Small intestine (tissue), 16 donors: ENCODE measurements at places on chromosomes 1 and 21. TPM values are rescaled to one million over a fixed set of nuclear protein-coding genes. Genes with fewer than 3 reads are reported as not detected.

GRCh38 chr21:37513383-37513782 is 146.8 kb downstream of the DYRK1A start:
- H3K27ac ChIP-seq: no peak overlapping the region
- peaks cover 27% of the 10 kb centered on the region for H3K36me3 ChIP-seq
- H3K4me1 ChIP-seq: no peaks in the 10 kb centered on the region
- H3K27me3 ChIP-seq: no peaks in the 10 kb centered on the region
- no peak overlapping the region for H3K4me3 ChIP-seq

DNA sequence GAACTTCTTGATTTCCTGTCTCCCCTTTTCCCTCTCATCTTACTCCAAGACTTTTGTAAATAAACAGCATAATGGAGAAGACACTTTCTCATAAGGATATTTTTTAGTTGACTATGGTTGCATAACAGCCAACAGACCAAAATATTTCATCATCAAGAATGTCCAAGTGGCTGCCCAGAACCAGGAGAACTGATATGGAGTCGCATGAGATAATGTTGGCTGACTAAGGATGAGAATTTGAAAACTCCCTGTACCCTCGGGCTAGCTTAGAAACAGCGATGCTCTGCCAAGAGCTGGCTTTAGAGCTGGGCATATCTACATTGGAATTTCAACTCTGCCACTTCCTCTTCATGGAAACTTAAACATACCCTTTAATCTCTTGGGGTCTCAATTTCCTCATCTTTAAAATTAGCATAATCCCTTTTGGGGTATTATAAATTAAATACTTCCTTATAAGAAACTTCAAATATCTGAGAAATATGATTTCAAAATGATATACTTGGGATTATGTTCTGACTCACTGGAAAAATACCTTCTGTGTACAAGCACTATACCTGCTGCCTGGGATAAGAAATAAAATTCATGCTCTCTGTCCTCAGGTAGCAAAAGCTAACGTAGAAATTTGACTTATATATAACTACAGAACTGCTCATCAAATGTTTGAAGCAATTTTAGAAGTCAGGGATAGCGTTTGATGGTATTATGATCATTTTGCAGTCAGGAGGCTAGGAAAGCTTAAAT is 777.3 kb downstream of the LTN1 start:
- H3K4me3 ChIP-seq: no peak overlapping the region
- no peak for DNase-seq

GRCh38 chr1:203558064-203558760 is 64.3 kb downstream of the OPTC start:
- H3K4me3 ChIP-seq: no peak overlapping the region
- H3K27ac ChIP-seq: no peak overlapping the region
- DNase-seq: no peak
- no peaks in the 10 kb centered on the region for H3K36me3 ChIP-seq
- H3K27me3 ChIP-seq: peaks cover 3% of the 10 kb centered on the region
- H3K4me1 ChIP-seq: no peaks in the 10 kb centered on the region

Gene IQCC
- 0.54 TPM for polyA plus RNA-seq

GRCh38 chr1:14773396-14774025 is 175.0 kb downstream of the KAZN start:
- H3K27me3 ChIP-seq: no peaks in the 10 kb centered on the region
- no peak overlapping the region for H3K4me3 ChIP-seq
- no peaks in the 10 kb centered on the region for H3K4me1 ChIP-seq
- DNase-seq: no peak
- no peaks in the 10 kb centered on the region for H3K36me3 ChIP-seq
- no peak overlapping the region for H3K27ac ChIP-seq

DNA sequence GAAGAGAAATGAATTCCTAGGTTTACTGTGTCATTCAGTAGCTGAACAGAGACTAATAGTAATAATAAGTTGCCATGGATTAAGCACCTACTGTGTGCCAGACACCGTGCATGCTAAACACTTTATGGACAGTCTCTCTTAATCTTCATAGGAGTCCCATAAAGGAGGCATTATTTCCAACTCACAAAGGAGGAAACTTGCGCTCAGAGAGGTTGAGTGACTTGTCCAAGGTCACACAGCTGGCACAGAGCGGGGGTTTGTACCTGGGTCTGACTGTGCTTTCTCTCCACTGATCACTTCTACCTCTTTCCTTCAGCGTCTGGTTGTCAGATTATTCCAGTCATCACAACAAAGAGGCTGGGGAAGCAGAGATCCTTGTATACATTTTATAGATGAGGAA is 91.3 kb downstream of the KIRREL1 start:
- H3K36me3 ChIP-seq: no peaks in the 10 kb centered on the region
- no peak overlapping the region for H3K27ac ChIP-seq
- no peak for DNase-seq
- peaks cover 9% of the 10 kb centered on the region for H3K4me1 ChIP-seq
- no peak overlapping the region for H3K4me3 ChIP-seq

Gene QSOX1
- 41.1 TPM for polyA plus RNA-seq

GRCh38 chr1:46130606-46131005 is 1.8 kb downstream of the PIK3R3 start:
- H3K4me1 ChIP-seq: peaks cover 6% of the 10 kb centered on the region
- peak; percentile 28 for DNase-seq
- H3K36me3 ChIP-seq: no peaks in the 10 kb centered on the region
- peaks cover 5% of the 10 kb centered on the region for H3K27me3 ChIP-seq
- no peak overlapping the region for H3K27ac ChIP-seq
- H3K4me3 ChIP-seq: no peak overlapping the region

GRCh38 chr1:169873582-169874199 is 20.0 kb downstream of the SCYL3 start:
- H3K4me3 ChIP-seq: no peak overlapping the region
- H3K36me3 ChIP-seq: peaks cover 10% of the 10 kb centered on the region
- no peak for DNase-seq

DNA sequence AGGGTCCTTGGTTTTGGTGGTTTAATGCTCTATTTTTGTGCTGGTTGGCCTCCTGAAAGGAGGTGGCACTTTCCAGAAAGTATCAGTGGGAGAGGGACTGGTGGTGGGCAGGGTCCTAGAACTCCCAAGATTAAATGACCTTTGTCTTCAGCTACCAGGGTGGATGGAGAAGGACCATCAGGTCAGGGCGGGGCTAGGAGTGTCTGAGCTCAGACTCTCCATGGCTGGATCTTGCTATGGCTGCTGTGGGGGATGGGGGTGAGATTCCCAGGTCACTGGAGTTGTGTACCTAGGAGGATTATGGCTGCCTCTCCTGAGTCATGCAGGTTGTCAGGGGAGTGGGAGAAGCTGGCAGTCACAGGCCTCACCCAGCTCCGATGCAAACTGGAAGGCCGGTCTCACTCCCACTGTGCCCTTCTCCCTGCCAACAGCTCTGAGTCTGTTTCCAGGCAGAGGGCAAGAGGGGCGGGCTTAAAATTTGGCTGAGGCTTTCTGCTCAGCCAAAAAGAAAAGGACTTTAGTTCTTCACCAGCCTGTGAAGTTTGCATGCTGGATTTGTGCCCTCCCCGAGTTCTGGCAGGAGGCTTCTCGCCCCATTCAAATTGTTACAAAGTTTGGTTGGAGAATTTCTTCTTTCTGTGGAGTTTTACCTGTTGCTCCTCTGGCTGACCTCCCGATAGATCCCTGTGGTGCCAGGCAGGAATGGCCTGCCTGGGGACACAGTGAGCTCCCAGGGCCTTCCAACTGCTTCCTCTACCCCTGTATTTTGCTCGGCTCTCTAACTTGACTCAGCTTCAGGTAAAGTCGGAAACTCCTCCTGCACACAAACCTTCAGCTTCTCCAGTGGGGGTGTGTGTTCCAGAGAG is 13.1 kb upstream of the KYAT3 start:
- DNase-seq: no peak
- H3K27me3 ChIP-seq: no peaks in the 10 kb centered on the region
- H3K4me1 ChIP-seq: peaks cover 6% of the 10 kb centered on the region
- no peak overlapping the region for H3K4me3 ChIP-seq
- no peak overlapping the region for H3K27ac ChIP-seq

Gene SIM2
- polyA plus RNA-seq: not detected

DNA sequence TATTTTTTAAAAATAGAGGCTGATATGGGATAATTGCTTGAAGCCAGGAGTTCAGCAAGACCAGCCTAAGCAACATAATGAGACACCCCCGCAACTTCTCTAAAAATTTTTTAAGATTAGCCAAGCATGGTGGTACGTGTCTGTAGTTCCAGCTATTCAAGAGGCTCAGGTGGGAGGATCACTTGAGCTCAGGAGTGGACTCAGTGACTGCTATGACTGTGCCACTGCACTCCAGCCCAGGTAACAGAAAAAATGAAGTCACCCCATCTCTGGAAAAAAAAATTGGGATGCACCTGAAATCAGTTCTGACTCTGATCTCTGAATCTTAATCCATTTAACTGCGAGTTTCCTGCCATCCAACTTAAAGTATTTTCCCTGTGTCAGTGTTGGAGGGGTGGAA is 124.2 kb downstream of the MRPS6 start:
- no peaks in the 10 kb centered on the region for H3K27me3 ChIP-seq
- H3K4me1 ChIP-seq: no peaks in the 10 kb centered on the region
- no peaks in the 10 kb centered on the region for H3K36me3 ChIP-seq
- H3K27ac ChIP-seq: no peak overlapping the region

Gene AK5
- not detected for polyA plus RNA-seq

Gene FMO3
- 2.4 TPM for polyA plus RNA-seq

DNA sequence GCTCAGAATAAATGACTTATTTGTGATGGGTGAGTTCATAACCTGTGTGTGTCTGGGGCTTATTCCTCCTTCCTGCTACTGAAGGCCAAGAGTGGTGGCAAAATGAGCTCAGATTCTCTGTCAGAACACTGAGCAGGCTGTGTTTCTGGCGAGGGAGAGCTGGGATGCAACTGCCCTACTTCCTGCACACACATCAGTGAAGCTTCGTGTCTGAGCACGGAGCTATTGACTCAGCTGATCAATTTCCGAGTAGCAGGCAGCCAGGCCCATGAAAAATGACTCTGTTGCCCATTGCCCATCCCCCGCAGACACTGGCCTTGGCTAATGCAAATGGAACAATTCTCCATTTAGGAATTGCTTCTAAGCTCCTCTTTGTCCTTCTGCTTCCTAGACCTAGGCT is 27.7 kb downstream of the TNR start:
- H3K4me1 ChIP-seq: no peaks in the 10 kb centered on the region
- no peaks in the 10 kb centered on the region for H3K36me3 ChIP-seq
- H3K27me3 ChIP-seq: no peaks in the 10 kb centered on the region
- no peak for DNase-seq
- H3K4me3 ChIP-seq: no peak overlapping the region
- H3K27ac ChIP-seq: no peak overlapping the region

Gene IGSF3
- 5.4 TPM for polyA plus RNA-seq

GRCh38 chr1:241012708-241013340 is 344.2 kb downstream of the RGS7 start:
- no peaks in the 10 kb centered on the region for H3K36me3 ChIP-seq
- H3K27me3 ChIP-seq: no peaks in the 10 kb centered on the region
- H3K4me1 ChIP-seq: no peaks in the 10 kb centered on the region
- no peak overlapping the region for H3K4me3 ChIP-seq

Gene ATAD3C
- 0.27 TPM for polyA plus RNA-seq

- peak overlapping the region; percentile 72 for H3K4me3 ChIP-seq
- H3K27me3 ChIP-seq: no peaks in the 10 kb centered on the region
- peaks cover 22% of the 10 kb centered on the region for H3K4me1 ChIP-seq
- peaks cover 4% of the 10 kb centered on the region for H3K36me3 ChIP-seq
- DNase-seq: peak; percentile 78
Measured at GRCh38 chr1:6601049-6601922, 1.4 kb downstream of the KLHL21 start.

GRCh38 chr1:33762109-33762830 is 101.6 kb upstream of the HMGB4 start:
- no peaks in the 10 kb centered on the region for H3K4me1 ChIP-seq
- H3K4me3 ChIP-seq: no peak overlapping the region
- no peak for DNase-seq

DNA sequence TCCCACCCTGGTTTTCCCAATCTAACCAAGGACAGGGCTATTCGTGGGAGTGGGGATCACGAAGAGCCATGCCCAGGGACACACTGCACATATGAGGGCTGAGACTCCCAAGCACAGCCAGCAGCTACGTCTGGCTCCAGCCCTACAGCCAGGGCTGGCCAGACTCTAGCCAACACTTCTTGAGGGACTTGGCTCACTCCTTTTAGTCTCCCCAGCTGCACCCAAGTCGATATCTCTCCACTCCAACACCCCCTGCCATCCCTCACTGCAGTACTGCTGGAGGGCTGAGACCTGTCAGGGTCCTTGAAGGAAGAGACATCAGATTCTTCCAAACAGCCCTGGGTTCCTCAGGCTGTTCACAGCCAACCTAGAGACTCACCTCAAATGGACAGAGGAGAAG is 62.6 kb downstream of the CD46 start:
- H3K4me3 ChIP-seq: no peak overlapping the region
- no peak overlapping the region for H3K27ac ChIP-seq
- no peaks in the 10 kb centered on the region for H3K27me3 ChIP-seq
- no peak for DNase-seq
- peaks cover 43% of the 10 kb centered on the region for H3K36me3 ChIP-seq

GRCh38 chr1:92482665-92483609 is 3.8 kb downstream of the GFI1 start:
- H3K4me3 ChIP-seq: peak overlapping the region; percentile 58
- no peak for DNase-seq
- peaks cover 26% of the 10 kb centered on the region for H3K27me3 ChIP-seq
- H3K27ac ChIP-seq: peak overlapping the region; percentile 87

Gene PINK1
- polyA plus RNA-seq: 75.4 TPM

DNA sequence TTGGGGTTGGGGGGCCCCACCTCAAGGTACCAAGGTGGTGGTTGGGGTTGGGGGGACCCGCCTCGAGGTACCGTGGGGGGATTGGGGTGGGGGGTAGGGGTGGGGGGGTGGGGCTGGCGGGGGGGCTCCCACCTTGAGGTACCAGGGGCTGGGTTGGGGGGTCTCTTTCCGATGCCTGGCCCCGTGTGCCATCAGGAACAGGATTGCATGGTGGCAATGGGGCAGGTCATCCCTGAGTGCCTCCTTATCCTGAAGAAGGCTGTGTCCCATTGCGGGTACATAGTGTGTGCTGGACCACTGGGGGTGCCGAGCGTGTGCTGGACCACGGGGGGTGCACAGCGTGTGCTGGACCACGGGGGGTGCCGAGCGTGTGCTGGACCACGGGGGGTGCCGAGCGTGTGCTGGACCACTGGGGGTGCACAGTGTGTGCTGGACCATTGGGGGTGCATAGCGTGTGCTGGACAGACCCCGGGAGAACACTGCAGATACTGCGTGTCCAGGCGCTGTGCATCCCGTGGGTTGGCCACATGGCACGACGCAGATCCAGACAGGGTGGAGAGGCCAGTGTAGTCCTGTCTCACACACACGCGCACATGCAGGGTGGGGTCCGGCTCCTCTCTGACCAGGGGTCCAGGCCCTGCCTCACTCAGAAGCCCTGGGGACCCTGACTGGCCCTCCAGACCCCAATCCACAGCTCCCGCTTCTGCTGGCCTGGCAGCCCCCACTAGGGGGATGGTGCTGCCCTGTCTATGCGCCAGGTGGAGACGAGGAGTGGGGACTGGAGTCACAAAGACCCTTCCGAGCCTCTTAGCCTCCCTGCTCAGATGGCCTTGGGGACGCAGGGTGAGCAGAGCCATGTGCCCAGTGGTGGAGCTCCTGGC is 4.2 kb downstream of the SCNN1D start:
- H3K27ac ChIP-seq: no peak overlapping the region
- no peaks in the 10 kb centered on the region for H3K36me3 ChIP-seq
- H3K4me3 ChIP-seq: no peak overlapping the region
- peaks cover 3% of the 10 kb centered on the region for H3K4me1 ChIP-seq
- H3K27me3 ChIP-seq: peaks cover 4% of the 10 kb centered on the region

- H3K4me1 ChIP-seq: no peaks in the 10 kb centered on the region
- H3K36me3 ChIP-seq: no peaks in the 10 kb centered on the region
- H3K27ac ChIP-seq: no peak overlapping the region
Measured at GRCh38 chr1:240824238-240824637, 212.3 kb upstream of the GREM2 start.

Gene KIF17
- 2.7 TPM for polyA plus RNA-seq
